Stimulated activated CD4-positive, alpha-beta T cell treated with anti-CD3 and anti-CD28 coated beads, Interleukin-15, amount 100 ng/mL, for 24 hours (primary cell): ENCODE measurements at places on chromosomes 12 and 14.

DNA sequence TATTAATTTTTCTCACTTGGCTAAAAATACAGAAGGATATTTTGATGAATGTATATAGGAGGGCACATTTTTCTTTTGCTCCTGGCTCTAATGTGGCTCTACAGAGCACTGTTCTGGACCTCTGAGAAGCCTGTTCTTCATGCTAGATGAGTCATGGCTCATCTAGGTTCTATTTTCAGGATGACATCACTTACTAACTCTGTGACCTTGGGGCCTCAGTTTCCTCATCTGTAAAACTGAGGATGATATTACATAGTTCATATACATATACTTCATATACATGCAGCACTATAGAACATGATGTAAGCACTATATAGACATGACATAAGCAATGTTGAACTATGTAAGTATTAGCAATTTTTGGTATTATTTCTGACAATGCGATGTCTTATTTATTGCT, 35.8 kb downstream of the SOCS2 start:
- no peak for DNase-seq

- no peak for DNase-seq
Measured at GRCh38 chr14:102667703-102668102, 75.3 kb downstream of the RCOR1 start.

GRCh38 chr14:54715811-54716210, 148.9 kb downstream of the SAMD4A start:
- DNase-seq: no peak

DNA sequence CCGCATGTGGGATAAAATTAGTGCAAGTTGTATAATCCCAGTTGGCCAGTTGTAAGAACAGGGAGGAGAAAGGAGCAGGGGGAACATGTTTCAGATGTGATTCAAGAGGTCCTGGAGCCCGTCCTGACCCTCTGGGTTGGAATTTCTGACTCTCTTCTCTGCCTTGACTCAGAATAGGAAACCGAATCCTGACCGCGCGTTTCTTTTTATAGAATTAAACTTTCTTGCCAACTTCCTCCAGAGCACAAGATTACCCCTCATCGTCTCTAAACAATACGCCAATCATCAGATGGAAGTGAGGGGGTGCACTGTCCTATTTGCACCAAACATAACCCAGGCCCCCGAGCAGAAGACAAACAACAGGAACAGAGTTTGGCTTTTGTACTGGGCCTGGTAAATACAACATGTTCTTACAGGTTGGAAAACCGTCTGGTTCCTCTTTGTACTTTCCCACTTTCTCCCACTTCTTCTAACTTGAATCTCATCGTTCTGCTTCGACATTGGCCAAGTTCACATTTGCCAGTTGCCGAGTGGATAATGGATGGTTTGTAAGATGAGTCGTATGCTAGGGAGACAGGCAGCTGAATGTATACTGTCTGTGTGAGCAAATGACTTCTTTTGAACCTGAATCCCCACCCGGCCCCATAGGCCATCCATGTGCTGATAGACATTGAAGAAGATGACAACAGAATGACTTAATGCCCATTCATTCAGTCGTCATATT, 42.6 kb upstream of the MED13L start:
- peak; percentile 52 for DNase-seq

DNA sequence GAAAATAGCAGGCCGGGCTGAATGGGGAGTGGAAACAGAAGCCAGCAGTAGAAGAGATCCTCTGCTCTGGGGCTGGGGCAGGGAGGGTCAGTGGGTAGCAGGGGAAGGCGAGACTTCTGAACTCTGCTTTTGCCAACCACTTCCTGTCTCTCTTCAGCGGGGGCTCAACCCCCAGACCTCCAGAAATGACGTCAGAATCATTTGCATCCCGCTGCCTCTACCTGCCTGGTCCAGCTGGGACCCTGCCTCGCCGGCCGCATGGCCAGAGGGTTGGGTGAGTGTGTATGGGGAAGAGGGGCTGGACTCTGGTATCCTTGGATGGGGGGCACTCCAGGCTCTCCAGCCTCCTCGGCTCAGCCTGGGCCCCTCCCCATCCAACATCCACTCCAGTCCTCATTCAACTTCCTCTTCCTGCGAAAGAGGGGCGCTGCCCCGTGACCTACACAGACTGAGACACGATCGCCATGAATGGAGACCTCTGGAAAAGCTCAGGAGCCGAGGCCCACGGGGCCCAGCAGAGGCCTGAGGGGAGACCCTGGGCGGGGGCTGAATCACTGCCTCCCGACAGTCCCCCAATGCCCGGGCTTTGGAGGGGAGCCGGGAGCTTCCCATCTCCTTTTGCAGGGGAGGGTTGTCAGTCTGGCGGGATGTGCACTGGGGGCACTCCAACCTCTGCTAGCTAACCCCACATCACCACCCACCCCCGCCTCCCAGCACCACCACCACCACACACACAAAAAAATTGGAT, 458 bp upstream of the HOXC4 start:
- DNase-seq: no peak

DNA sequence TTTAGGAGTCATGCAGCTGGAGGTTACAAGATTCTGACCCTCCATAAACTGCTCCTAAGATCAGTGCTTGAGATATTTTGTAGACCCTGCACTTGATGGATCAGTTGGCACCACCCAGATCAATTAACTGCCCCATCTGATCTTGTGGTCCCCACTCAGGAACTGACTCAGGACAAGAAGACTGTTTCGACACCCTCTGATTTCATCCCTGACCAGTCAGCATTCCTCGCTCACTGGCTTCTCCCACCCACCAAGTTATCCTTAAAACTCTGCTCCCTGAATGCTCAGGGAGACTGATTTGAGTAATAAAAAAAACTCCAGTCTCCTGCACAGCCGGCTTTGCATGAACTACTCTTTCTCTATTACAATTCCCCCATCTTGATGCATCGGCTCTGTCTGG, 360.2 kb downstream of the GALC start:
- DNase-seq: no peak
